ENCODE measurements at places on chromosomes 11 and 22. TPM values are rescaled to one million over a fixed set of nuclear protein-coding genes. Genes with fewer than 3 reads are reported as not detected.

KRTAP5-9 gene
- not detected for total RNA-seq

ARHGEF12 gene
- 86.1 TPM for total RNA-seq

PHOX2A gene
- not detected for total RNA-seq

ARHGAP20 gene
- total RNA-seq: 4.5 TPM

GGTLC2 gene
- total RNA-seq: not detected

POLR3H gene
- total RNA-seq: 20.5 TPM

SLC17A6 gene
- total RNA-seq: not detected

PIH1D2 gene
- total RNA-seq: 1.2 TPM

CD3G gene
- total RNA-seq: not detected

CNTF gene
- total RNA-seq: 3.1 TPM

HBE1 gene
- total RNA-seq: 0.23 TPM

OSM gene
- total RNA-seq: not detected

APOA1 gene
- 10.4 TPM for total RNA-seq

ARHGAP8 gene
- total RNA-seq: not detected

Measured in smooth muscle cell of the umbilical artery (primary cell).